Cortex of kidney (tissue), 1 donor: ENCODE measurements at places on chromosomes 1 and 21.

- no peak for DNase-seq
These were observed 357.2 kb downstream of the USP25 start for GRCh38 chr21:16086936-16087335.

- DNase-seq = no peak
These were observed 141.3 kb downstream of the NRIP1 start for GRCh38 chr21:14923468-14923867.

DNA sequence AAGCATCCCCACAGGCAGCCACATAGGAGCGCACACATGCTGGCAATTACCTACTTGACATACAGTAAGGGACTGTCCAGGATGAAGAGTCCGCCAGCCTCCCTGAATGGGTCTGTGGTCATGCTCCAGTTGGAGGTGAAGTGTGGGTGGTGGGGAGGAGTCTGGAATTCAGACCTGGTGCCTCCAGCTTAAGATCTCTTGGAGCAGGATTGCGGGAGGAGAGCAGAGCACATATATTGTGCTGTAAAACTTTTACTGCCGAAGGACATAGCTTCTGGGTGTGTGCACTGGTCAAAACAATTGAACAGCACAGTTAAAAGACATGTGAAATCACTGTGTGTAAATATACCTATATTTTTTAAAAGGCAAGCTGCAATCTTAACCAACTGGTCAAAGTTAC is 17.9 kb downstream of the STK40 start:
- DNase-seq = no peak

DNA sequence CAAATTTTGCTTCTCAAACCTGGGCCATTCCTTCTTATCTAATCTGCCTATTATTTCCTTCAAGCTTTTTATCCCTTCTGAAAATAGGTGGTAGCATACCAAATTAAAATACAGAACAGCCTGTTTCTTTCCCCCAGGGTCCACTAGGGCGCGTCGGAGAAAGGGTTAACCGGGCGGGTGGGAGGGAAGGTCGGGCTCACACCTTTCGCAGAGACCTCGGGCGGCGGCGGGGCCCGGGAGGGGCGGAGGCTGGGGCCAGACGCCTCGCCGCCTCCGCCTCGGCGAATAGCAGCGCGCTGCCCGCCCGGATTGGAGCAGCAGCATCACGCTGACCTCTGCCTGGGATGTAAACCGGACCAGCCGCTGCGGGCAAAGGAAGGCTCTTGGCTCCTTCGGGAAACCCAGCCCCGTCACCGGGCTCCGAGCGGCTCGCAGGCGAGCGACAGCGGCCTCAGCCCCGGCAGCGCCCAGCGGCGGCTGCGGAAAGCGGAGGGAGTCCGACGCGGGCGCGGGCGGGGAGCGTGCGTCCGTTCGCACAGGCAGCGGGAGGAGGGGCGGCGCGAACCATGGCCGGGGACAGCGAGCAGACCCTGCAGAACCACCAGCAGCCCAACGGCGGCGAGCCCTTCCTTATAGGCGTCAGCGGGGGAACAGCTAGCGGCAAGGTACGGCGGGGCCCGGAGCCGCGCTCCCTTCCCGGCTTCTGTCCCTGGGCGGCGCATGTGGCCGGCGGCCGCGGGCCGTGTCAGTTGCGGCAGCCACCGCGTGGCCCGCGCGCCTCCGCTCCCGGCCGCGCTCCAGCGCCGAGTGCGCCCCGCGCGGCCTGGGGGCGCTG is at the start of gene UCK2:
Gene UCK2, plus strand, starts transcription at position 347 of the 835 bp plus-strand sequence. Its CDS starts 220 bp downstream, at position 567.
- no peak for DNase-seq

DNA sequence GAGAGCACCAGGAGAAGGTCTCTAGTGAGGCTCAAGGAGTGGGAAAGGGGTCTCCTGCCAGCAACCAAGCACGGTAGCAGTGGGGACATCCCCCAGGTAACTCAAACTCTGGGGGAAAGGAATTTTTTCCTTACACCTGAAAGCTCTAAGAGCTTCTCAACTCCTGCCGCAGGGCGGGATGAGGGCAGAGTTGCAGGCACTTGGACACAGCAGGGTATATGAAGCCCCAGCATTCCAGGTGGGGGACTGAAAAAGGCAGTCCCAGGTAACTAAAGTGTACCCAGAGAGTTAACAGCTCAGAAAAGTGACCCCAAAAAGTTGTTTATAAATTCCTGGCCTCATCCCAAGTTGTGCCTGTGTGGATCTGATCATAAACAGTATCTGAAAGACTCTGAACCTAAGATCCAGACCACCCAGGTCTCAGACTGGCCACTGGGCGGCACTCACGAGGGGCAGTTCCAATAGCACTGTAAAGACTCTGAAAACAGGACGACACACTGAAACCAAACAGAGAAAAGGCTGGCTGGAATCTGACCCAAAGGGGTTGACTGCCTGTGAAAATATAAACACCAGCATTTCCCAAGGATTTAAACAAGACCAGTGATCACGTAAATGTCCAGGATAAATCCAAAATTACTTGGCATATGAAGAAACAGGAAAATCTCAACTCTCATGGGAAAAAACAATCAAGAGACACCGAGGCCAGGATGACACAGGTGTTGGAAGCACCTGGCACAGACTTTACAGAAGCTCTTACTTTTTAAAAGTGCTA is 47.5 kb downstream of the HSF2BP start:
- no peak for DNase-seq

DNA sequence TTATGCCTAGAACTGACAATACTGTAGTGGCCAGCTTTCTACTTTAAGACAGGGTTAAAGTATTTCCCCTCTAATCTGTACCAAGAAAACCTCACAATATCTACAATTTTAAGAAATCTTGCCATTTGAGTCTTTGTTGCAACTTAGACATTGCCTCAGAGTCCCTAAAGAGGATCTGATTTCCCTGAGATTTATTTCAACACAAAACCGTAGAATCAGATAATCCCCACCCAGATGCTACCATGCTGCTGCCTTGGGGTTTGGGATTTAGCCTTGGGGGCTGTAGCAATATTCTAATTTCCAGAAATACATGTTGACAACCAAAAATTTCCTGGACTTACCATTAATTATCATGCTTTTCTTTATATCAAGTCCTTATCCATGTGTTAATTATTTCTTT is 50.3 kb upstream of the DENND1B start:
- no peak for DNase-seq

- no peak for DNase-seq
These were observed 569.0 kb upstream of the ADGRL2 start for GRCh38 chr1:81231729-81232038.

DNA sequence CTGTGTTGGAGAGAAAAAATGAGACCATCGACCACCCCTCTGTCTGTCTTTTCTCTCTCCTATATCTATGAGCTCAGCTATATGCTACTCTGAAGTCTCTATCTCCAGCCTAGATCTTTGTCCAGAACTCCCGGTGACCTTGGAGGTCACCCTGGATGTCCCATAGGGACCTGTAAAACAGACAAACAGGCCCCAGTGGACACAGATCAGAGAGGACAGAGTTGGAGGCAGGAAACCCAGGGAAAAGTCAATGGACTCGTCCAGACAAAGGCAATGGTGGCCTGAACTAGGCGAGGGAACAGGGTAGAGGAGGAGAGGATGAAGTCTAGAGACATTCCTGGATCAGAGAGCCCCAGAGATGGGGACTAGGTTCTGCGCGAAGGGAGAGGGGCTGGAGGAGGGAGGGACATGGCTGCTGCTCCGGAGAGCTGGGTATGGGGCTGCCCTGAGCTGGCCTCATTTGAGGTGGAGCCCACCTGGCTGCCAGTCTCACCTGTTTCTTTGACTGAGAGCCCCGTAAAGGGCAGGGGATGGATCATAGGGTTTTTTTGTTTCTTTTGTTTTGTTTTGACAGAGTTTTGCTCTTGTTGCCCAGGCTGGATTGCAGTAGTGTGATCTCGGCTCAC is 10.6 kb upstream of the MARCKSL1 start:
- no peak for DNase-seq

- no peak for DNase-seq
These were observed 116.9 kb downstream of the HLCS start for GRCh38 chr21:36849461-36850105.

DNA sequence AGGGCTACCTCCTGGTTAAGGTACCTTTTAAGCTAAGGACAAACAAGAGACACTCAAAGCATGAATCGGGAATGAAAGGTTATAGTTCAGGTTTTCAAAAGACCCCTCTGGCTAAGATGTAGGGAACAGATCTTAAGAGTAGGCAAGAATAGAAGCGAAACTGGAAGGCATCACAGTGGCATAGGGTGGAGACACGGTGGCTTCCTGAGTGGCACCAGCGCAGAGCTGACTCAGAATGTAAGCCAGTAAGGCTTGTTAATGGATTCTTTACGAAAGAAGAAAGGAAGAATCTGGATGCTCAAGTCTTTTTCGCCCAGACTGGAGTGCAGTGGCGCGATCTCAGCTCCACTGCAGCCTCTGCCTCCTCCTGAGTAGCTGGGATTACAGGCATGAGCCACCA is 21.2 kb downstream of the PADI6 start:
- DNase-seq = no peak

- no peak for DNase-seq
These were observed 19.5 kb downstream of the LUZP1 start for GRCh38 chr1:23149114-23149513.

- DNase-seq = no peak
These were observed 24.2 kb upstream of the PEX19 start for GRCh38 chr1:160309185-160309557.
